ENCODE measurements at places on chromosomes 5 and 9. TPM values are rescaled to one million over a fixed set of nuclear protein-coding genes. Genes with fewer than 3 reads are reported as not detected.

DNA sequence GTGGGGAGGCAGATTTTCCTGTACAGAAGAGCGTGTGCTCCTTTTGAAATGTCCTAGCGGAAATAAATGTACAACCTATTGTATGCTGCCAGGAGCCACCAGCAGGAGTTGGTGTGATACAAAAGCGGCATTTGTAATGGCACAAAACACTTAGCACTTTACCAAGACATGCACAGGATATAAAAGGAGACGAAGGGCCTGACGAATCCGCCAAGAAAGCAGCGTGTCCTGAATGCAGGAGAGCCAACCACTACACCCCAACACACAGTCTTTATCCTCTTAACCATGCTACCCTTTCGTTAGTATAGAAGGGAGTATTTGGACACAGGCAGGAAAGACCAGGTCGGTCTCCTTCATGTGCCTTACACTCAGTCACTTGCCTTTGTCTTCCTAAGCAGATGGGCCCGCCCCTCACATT, 218.1 kb downstream of the TRIM32 start:
- no peaks in the 10 kb centered on the region for H3K36me3 ChIP-seq
- no peak overlapping the region for H3K27ac ChIP-seq
- no peaks in the 10 kb centered on the region for H3K4me1 ChIP-seq
- DNase-seq, result no peak
- no peaks in the 10 kb centered on the region for H3K27me3 ChIP-seq

The PCDHB4 gene
- 0.21 TPM for total RNA-seq

DNA sequence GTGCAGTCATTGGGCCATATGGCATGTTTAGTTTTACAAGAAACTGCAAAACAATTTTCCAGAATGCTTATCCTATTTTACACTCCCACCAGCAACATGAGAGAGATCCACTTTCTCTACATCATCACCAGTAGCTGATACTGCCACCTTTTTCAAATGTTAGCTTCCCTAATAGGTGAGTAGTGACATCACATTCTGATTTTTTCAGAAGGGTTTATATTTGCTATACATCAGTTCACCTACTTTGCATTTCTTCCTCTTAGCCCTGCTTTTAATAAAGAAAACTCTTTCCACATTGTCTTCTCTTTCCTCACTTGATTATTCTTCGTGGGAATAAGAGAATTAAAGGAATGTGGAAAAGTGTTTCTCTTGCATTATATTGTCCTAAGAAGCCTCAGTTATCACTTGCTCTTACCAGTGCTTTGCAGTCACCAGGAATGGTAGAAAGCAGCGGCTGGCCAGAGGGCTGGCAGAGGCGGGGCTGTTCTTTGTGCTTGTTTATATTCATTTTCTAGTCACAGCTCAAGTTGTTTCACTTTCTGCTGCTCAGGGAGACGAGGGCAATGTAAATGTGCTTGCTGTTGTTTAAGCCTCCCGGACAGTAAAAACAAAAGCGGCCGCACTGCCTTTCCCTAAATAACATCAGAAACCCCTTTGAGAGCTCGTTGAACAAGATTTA, 164.8 kb downstream of the HSD17B3 start:
- no peak overlapping the region for H3K27ac ChIP-seq
- peaks cover 17% of the 10 kb centered on the region for H3K4me1 ChIP-seq
- H3K27me3 ChIP-seq, result peaks cover 2% of the 10 kb centered on the region
- peak; percentile 56 for DNase-seq
- no peak overlapping the region for H3K4me3 ChIP-seq

DNA sequence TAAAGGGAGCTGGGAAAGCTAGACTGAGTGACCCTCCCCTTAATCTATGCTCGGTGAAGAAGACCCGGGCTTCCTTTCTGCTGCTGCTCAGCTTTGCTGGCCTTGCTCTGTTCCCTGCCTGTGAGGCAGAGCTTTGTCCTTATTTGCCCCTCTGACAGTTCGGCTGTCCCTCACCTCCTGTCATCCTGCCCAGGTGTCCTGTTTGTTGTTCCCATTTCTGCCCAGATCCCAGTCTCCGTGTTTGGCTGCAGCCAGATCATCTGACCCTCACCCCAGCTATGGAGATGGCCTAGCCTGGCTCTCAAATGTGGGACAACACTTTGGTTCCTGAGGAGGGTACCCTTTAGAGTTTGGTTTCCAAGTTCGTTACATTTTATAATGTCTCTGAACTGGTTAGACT, 20.2 kb downstream of the OTULIN start:
- DNase-seq, result no peak
- no peak overlapping the region for H3K4me3 ChIP-seq
- no peak overlapping the region for H3K27ac ChIP-seq
- H3K4me1 ChIP-seq, result no peaks in the 10 kb centered on the region

DNA sequence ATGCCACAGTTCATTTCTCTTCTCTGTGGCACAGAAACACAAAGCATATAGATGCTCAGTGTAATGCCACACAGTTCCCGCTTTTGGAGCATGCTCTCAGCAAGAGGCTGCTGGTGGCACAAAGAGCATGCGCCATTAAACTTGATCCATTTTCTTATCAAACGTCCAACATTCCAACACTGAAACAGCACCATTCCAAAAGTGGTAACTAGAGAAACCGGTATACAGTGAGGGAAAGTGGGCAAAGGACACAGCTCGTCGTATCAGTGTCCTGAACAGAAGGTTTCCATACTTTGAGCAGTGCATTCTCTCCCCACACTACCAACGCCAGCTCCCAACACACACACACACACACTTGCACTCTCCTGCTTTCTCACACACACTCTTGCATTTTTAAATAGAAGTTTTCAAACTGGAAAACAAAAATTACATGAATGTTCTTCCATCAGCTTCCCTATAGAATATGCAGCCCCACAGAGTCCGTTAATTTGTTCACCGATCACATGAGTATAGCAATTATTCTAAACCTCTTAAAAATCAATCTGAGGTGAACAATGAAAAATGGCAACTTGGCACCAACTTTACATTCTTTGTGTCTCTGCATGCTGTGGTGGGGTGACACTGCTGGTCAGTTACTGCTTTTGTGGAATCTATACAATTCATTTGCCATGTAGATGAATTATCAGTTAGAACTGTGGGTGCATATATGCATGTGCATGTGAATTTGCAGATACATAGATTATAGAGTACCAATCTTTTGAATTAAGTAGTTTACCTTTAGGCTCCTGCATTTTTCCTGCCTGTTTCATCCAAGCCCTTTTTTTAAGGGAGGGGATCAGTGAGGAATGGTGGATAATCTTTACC, 5.7 kb downstream of the NFIB start:
- no peak for DNase-seq
- H3K4me1 ChIP-seq, result peaks cover 31% of the 10 kb centered on the region
- peaks cover 15% of the 10 kb centered on the region for H3K36me3 ChIP-seq
- H3K4me3 ChIP-seq, result no peak overlapping the region
- no peak overlapping the region for H3K27ac ChIP-seq
- no peaks in the 10 kb centered on the region for H3K27me3 ChIP-seq

- no peaks in the 10 kb centered on the region for H3K27me3 ChIP-seq
- no peak overlapping the region for H3K27ac ChIP-seq
- peak; percentile 65 for DNase-seq
- H3K4me1 ChIP-seq, result peaks cover 8% of the 10 kb centered on the region
- no peaks in the 10 kb centered on the region for H3K36me3 ChIP-seq
Observed at GRCh38 chr5:74919487-74919886, 53.3 kb upstream of the FAM169A start.

The PPWD1 gene
- 41.9 TPM for total RNA-seq

GRCh38 chr9:124658165-124659017, 112.7 kb downstream of the NR6A1 start:
- no peaks in the 10 kb centered on the region for H3K27me3 ChIP-seq
- H3K27ac ChIP-seq, result peak overlapping the region; percentile 98
- H3K4me3 ChIP-seq, result peak overlapping the region; percentile 100
- peaks cover 33% of the 10 kb centered on the region for H3K4me1 ChIP-seq

The WDR31 gene
- total RNA-seq, result 0.62 TPM
